ENCODE measurements at places on chromosomes 6 and 20.

DNA sequence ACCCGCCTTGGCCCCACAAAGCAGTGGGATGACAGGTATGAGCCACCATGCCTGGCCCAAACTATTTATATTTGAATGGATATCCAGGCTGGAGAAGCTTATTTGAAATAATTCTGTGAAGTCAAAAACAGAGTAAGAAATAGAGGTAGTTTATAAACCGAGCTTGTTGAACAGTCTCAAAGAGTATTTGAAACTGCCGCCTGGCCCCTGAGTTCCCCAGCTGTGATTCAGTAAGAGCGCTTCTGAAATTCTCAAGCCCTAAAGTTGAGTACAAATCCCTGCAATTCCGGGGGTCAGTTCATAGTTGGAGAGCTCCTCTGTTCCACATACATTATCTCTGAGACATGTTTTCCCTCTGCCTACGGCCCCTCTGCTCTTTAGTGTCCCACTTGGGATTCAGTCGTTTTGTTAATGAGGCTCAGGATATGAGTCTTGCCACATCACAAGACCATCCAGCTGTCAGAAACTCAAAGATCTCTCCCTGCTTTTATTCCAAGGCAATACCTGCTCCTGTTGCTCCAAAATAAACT lies 127.8 kb downstream of the SOD2 start:
- DNase-seq, result no peak

DNA sequence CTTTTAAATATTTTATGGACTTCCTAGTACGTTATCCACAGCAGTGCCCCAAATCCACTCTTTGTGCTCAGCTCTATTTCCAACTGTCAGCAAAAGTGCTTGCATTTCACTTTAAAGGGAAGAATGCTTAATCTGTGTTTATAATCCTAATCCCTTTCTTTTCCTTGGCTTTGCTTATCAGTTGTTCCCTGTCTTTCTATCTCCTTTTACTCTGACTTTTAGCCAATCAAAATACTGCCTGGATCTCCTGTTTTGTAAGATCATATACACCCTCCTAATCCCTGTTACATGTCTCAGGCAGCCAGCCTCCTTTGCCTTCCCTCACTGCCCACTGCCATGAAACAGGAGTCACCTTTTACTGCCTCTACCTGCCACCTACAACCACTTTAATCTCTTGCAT lies 102.9 kb downstream of the AIG1 start:
- DNase-seq, result no peak

DNA sequence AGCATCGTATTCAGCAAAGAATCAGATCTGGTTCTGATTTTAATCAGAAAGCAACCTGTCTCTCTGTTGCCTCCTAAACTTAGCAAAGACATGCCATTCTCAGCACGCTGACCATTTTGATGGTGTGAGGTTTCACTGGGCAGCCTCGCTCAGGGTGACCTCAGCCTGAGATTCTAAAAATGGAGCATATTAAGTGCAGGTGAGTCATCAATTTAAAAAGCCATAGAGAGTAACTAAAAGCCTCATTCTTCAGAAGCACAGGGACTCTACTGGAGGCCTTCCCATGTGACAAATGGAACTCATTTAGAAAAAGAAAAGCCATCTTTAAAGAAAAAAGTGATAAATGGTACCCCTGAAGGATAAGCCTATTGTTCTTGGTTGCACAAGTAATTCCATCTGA lies 91.3 kb downstream of the FILIP1 start:
- no peak for DNase-seq

DNA sequence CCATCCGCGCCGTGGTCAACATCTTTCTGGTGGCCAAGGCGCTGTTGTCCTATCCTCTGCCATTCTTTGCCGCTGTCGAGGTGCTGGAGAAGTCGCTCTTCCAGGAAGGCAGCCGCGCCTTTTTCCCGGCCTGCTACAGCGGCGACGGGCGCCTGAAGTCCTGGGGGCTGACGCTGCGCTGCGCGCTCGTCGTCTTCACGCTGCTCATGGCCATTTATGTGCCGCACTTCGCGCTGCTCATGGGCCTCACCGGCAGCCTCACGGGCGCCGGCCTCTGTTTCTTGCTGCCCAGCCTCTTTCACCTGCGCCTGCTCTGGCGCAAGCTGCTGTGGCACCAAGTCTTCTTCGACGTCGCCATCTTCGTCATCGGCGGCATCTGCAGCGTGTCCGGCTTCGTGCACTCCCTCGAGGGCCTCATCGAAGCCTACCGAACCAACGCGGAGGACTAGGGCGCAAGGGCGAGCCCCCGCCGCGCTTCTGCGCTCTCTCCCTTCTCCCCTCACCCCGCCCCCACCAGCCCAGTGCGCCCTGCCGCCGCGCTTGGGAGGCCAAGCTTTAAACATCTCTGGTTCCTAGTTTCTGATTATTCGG lies 4.0 kb downstream of the SLC32A1 start:
- DNase-seq, result no peak

DNA sequence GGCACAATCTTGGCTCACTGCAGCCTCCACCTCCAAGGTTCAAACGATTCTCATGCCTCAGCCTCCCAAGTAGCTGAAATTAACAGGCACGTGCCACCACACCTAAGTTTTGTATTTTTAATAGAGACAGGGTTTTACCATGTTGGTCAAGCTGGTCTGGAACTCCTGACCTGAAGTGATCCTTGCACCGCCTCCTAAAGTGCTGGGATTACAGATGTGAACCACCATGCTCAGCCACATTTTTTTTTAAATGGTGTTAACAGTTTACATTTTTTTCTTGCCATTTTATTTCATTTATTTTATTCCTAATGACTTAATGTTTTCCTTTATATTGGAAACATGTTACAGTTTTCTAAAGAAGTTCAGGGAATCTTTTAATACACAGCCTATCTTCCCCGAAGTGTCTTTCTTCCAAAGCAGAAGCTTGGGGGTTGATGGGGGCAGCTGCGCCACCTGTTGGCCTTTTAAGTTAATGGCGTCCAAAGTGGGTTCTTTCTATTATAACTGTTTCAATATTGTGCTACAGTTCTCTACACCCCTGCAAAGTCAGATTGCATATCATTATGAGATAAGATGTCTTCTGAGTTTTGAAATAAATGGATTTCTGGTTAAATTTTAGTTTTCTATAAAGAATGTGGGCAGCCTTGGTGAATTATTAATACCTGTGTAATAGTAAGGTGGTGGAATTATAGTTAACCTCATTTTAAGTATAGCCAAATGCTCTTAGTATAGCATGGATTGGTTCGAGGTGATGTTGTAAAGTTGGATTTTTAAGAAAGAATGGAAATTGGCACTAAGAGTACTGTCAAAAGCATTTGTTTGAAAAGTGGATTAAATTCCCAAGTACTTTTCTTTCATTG lies 42.0 kb upstream of the PLCG1 start:
- DNase-seq, result peak; percentile 58

DNA sequence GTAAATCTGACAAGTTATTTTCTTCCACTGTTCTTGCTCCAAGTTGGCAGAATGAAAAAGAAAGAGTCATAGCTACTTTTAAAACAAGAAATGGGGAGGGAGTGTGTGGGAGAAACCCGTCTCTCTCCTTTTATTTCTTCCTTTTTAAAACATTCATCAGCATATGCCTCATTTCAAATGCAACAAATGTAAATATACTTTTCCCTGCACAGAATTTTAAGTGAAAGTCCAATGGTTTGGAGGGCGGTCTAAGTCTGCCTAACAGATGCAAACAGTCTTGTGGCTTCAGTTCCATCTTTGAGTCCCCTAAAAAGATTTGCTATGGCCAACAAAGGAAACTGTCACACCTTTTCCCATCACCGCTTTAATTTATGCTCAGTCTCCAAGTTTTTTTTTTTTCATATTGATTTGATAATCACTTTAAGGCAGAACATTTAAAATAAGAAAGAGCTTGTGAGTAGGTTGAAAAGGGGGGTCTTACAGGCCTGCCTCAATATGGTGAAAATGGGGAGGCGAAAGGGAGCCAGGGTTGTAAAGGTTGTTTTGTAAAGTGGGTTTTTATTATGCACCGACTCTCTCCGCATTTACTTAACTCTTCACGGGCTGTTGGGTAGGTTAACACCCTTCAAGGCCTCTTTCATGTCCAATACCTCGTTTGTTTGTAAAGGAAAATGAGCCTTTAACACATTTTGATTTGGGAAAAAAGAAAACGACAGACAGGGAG lies 4.6 kb downstream of the TFAP2D start:
- DNase-seq, result no peak

GRCh38 chr6:77844822-77845221 lies 192.0 kb downstream of the MEI4 start:
- DNase-seq, result no peak

DNA sequence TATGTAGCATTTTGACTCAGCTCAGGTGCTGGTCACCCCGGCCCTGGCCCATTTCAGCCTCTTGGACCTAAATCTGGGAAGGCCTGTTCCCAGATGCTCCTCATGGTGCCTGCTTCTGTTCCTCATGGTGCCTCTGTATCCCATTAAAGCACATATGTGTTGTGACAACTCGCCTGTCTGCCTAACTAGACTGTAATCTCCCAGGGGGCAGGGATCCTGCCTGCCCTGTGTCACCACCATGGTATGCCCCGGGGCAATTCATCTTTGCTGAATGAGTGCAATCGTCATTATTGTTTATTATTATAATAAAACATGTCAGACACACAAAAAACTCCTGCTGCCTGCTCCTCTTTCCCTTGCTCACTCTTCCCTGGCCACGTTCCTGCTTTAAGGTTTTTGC lies 62.0 kb downstream of the ZFP64 start:
- no peak for DNase-seq

DNA sequence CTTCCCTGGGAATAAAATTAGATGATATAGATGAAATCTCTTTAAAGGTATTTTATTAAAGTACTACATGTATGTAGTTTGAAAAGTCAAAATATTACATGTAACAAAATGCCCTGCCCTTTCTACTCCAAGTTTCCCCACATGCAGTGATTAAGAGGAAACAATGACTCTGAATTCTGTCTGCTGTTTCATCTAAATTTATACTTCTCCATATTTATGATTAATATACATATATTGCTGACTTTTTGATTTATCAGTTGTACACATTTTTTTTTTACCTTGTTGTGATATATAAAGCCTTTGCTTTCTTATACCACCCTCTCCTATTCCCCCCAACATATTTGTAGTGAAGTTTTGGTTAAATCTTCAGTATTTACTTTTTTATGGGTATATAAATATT lies 127.9 kb downstream of the ZFAND3 start:
- DNase-seq, result no peak

- DNase-seq, result no peak
These were observed 87.3 kb upstream of the AKIRIN2 start for GRCh38 chr6:87789198-87789899.

- no peak for DNase-seq
These were observed 22.0 kb upstream of the CCDC167 start for GRCh38 chr6:37521674-37522073.

GRCh38 chr20:1896484-1897258 lies 1.5 kb downstream of the SIRPA start:
- DNase-seq, result no peak

DNA sequence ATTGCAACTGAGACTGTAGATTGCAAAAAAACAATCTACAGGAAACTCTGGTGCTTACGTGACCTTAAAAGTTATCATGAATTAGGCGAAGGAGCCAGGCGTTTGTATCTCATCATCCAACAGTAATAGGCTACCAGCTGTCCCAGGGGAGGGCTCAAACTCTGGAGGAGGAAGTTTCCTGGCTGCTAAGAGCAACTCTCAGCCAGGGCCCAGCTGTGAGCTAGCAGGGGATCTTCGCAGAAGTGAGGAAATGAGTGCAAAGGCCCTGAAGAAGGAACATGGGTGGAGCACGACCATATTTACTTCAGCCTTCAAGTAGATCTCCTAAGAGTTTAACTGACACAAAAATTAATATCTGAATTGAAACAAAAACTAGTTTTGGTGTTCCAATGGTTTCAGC lies 686.9 kb upstream of the MAP3K7 start:
- no peak for DNase-seq

GRCh38 chr6:25637211-25637610 lies 14.8 kb upstream of the SCGN start:
- no peak for DNase-seq

GRCh38 chr6:99545442-99545841 lies 23.0 kb downstream of the CCNC start:
- no peak for DNase-seq

DNA sequence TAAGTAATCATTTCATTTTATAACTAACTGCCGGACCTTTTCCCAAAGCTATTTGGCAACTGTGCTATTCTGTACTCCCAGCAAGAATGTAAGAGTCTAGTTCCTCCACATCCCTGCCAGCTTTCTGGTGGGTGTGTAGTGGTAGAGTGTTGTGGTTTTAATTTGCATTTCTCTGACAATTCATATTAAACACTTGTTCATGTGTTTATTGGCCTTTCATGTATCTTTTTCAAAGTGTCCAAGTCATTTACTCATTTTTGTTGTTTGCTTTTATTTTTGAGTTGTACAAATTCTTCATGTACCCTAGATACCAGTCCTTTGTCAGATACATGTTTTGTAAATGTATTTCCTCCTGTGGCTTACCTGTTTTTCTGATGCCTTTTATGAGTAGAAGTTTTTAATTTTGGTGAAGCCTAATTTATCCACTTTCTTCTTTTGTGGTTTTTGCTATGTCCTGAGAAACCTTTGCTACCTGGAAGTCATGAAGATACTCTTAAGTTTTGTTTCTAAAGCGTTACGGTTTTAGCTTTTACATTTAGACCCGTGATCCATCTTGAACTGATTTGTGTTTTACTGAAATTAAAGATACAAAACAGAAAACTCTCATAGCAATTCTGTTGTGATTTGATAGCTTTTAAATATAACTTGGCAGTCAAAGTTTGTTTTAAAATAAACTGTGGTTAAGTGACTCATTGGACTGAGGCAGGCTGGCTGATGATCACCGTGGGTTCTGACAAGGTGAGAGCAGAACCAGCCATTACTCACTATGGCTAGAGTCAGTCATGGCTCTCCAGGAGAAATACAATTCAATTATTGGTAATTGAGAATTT lies 8.0 kb downstream of the MYLIP start:
- DNase-seq, result no peak

DNA sequence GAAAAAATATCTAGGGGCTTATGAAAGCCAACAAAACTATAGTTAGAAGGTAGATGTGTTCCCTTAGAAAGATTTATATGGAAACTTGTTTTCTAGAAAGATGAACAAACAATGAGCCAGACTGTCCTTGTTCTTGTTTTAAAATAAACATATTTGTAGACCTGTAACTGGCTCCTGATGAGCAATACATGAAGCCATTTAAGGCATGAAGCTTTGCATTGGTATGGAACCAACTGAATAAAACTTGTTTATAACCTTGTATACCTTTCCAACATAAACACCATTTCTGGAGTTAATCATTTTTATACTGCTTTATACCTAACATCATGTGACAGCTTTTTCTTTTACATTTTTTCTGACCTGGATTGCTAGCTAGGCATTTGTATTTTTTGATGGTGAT lies 247.8 kb downstream of the PRL start:
- no peak for DNase-seq

Measured in putamen (tissue), 1 donor.